ENCODE measurements at places on chromosomes 5 and 9.
A peak's percentile ranks its signal among the peaks of the same experiment; 100 is the strongest.

DNA sequence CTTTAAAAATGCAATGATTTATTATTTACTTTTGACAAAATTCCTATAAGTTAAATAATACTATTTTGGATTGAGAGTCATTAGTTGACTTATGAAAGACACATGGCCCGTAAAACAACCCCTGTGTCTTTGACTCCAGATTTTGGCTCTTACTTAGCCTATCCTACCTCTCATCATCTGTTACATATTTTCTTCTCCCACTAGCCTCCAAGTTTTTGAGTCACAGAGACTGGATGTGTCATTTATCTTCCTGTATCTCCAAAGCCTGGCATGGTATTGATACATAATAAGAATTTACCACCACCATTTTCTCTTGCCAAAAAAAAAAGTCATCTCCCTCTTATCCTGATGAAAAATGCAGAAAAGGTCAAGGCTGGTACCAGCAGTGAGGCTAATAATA lies 99.9 kb downstream of the GABRB2 start:
- no peaks in the 10 kb centered on the region for H3K36me3 ChIP-seq
- DNase-seq: no peak
- no peaks in the 10 kb centered on the region for H3K27me3 ChIP-seq
- H3K4me3 ChIP-seq: no peak overlapping the region
- H3K27ac ChIP-seq: no peak overlapping the region

GRCh38 chr5:39716532-39717028 lies 291.8 kb upstream of the DAB2 start:
- H3K36me3 ChIP-seq: no peaks in the 10 kb centered on the region
- no peaks in the 10 kb centered on the region for H3K27me3 ChIP-seq
- no peaks in the 10 kb centered on the region for H3K4me1 ChIP-seq
- no peak overlapping the region for H3K4me3 ChIP-seq
- no peak overlapping the region for H3K27ac ChIP-seq

GRCh38 chr9:137843355-137843754 lies 34.2 kb upstream of the CACNA1B start:
- H3K27me3 ChIP-seq: no peaks in the 10 kb centered on the region
- no peak overlapping the region for H3K4me3 ChIP-seq
- no peaks in the 10 kb centered on the region for H3K36me3 ChIP-seq

- H3K27ac ChIP-seq: no peak overlapping the region
- no peak overlapping the region for H3K4me3 ChIP-seq
- H3K36me3 ChIP-seq: no peaks in the 10 kb centered on the region
- no peaks in the 10 kb centered on the region for H3K27me3 ChIP-seq
- no peak for DNase-seq
These were observed 16.4 kb downstream of the CD74 start for GRCh38 chr5:150396267-150396666.

GRCh38 chr9:89408628-89409101 lies 89.2 kb downstream of the SEMA4D start:
- H3K27me3 ChIP-seq: no peaks in the 10 kb centered on the region
- H3K4me1 ChIP-seq: peaks cover 37% of the 10 kb centered on the region
- H3K36me3 ChIP-seq: no peaks in the 10 kb centered on the region
- H3K4me3 ChIP-seq: peak overlapping the region; percentile 0
- DNase-seq: peak; percentile 82

- no peak overlapping the region for H3K27ac ChIP-seq
- no peak overlapping the region for H3K4me3 ChIP-seq
- H3K4me1 ChIP-seq: no peaks in the 10 kb centered on the region
- no peak for DNase-seq
- H3K27me3 ChIP-seq: no peaks in the 10 kb centered on the region
These were observed 72.0 kb downstream of the CEP120 start for GRCh38 chr5:123351240-123351639.
